ENCODE measurements at places on chromosomes 11 and 22. TPM values are rescaled to one million over a fixed set of nuclear protein-coding genes. Genes with fewer than 3 reads are reported as not detected.

Gene TPBGL
- 0.74 TPM for total RNA-seq

Gene TRPC6
- total RNA-seq = 0.46 TPM

Gene DNAJB7
- not detected for total RNA-seq

Gene PATE4
- not detected for total RNA-seq

Gene SMC1B
- not detected for total RNA-seq

DNA sequence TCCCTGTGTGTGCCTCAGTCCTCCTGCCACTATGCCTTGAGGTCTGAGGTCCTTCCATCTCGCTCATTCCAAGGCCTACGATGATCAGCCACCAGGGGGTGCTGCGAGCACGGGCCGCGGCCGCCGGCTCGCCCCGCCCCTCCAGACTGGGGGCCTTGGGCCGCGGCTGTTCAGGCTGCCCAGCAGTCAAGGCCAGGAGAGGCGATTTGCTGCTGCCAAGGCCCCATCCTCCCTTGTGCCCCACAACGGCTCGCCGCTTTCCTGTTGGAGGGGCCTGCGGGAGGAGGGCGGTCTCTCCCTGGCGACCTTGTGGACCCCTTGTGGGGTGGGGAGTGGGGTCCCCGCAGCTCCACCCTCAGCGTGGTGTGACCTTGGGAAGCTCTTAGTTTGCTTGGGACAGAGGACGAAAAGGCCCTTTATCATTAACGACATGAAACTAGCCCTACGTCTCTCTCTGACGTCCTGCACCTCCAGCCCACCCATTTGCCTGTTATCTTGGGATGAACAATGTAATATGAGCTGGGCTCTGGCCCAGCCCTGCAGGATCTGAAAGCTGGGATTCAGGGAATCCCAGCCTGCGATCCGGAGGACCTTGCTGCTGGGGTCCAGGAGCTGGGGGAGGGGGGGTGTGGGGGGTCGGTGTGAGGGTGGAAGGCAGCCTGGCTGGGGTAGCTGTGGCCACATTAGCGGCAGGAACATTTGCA is 5.3 kb upstream of the GALR3 start:
- H3K4me1 ChIP-seq = peaks cover 12% of the 10 kb centered on the region
- peak overlapping the region; percentile 57 for H3K27ac ChIP-seq
- peaks cover 11% of the 10 kb centered on the region for H3K36me3 ChIP-seq
- H3K4me3 ChIP-seq = peak overlapping the region; percentile 55
- peaks cover 4% of the 10 kb centered on the region for H3K27me3 ChIP-seq

GRCh38 chr11:9573052-9573774 is at the start of gene WEE1:
Gene WEE1 (plus strand): TSS chr11:9573670. CDS start chr11:9573934, 264 bp downstream.
- no peaks in the 10 kb centered on the region for H3K36me3 ChIP-seq
- peak; percentile 99 for DNase-seq
- peak within 1 kb of the TSS; percentile 88 for H3K4me3 ChIP-seq
- H3K27me3 ChIP-seq = no peaks in the 10 kb centered on the region
- H3K4me1 ChIP-seq = peaks cover 65% of the 10 kb centered on the region

DNA sequence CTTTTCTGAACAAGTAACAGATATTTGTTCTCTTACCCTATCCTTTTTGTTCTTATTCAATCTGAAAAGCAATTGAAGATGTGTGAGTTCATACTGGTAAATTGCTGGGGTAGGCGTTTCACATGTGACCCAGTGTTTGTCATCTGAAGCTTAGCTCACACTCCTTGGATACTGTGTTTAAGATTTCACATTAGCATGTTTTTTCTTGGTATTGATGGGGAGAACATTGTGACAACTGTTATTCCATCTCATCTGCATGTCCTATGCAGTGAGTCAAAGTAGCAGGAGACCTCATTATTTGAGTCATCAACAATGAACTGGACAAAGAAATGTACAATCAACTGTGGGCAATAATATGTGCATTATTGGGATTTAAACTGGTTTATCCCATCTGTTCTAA is 691.6 kb upstream of the ANO5 start:
- H3K4me1 ChIP-seq = no peaks in the 10 kb centered on the region
- DNase-seq = no peak
- peaks cover 2% of the 10 kb centered on the region for H3K27me3 ChIP-seq
- no peak overlapping the region for H3K4me3 ChIP-seq
- H3K27ac ChIP-seq = no peak overlapping the region
- no peaks in the 10 kb centered on the region for H3K36me3 ChIP-seq

DNA sequence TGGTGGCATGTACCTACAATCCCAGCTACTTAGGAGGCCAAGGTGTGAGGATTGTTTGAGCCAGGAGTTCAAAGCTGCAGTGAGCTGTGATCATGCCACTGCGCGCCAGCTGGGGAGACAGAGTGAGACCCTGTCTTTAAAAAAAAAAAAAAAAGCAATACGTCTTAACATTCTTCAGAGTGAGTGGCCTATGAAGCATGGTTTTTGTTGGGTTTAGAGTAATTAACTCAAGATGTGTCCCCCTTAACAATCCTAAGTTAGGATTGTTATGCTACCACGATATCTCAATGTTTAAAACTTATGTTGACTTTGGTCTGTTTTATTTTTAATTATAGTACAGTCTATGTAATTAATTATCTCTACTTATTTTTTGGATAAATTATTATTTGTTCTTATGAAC is 156.1 kb downstream of the HIPK3 start:
- H3K4me1 ChIP-seq = no peaks in the 10 kb centered on the region
- H3K27me3 ChIP-seq = no peaks in the 10 kb centered on the region
- no peak for DNase-seq
- H3K4me3 ChIP-seq = no peak overlapping the region
- peaks cover 1% of the 10 kb centered on the region for H3K36me3 ChIP-seq
- H3K27ac ChIP-seq = no peak overlapping the region

DNA sequence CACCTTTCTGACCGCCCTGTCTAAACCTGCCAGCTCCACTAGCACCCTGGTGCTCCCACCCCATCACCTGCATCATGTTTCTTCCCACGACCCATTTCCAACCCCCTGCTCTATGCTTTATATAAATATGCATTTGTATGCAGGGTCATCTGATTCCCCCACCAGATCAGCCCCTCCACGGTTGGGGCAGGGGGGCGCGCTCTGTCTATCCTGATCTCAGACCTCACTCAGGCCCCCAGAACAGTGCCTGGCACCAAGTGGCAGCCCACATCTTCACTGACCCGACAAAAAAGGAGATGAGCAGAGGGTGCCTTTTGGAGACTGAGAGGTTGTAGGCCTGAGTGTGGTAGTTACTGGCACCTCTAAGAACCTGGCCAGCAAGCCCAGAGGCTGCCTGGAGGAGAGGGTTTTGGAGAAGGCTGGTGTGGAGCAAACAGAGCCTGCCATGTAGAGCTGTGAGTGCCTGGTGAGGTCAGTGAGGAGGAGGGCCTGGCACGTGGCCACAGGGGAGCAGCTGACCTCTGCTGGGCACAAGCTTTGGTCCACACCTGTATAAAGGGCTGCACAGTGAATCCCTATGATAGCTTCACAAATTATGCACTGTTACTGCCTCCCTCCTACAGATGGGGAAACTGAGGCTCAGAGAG is 86.3 kb upstream of the RTL6 start:
- peaks cover 2% of the 10 kb centered on the region for H3K36me3 ChIP-seq
- H3K4me3 ChIP-seq = no peak overlapping the region
- peaks cover 52% of the 10 kb centered on the region for H3K27me3 ChIP-seq
- H3K4me1 ChIP-seq = no peaks in the 10 kb centered on the region
- H3K27ac ChIP-seq = no peak overlapping the region
- DNase-seq = peak; percentile 66

DNA sequence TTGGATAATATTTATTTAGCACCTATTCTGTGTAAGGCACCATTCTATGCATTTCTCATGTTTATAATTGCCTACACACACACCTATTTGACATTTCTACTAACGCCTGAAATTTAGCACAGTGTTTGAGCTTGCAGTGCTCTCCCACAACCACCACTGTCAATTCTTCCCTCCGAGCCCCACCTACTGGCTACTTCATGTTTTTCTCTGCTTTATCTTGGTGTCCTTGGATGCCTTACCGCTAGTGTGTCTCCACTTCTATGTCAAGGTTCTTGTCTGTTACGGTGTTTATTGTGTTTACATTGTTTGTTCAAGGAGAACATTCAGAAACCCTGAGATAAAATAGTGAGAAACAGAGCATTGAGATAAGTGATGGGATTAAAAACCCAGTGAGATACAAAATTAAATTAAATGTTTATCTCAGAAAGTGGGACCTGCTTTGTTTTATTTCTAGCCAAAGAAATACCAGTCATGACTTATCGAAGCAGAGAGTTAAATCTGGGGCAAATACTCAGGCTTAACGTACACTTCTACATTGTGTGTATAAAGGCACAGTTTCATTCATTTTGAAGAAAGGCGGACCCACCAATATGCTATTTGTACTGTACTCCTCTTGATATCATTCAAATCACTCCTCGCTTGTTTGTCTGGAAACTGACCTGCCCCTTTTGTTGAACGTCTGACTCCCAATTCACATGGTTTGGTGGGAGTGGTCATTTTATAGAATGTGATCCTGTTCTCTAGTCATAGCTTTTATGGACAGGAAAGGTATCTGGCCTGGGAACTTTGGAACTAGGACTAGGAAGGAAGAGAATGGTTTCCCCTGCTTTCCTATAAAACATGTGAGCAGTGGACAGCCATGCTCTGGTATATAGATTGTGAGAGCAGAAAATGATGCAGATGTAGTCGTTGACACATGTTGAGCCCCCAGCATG is 39.2 kb upstream of the SLC36A4 start:
- H3K4me1 ChIP-seq = peaks cover 3% of the 10 kb centered on the region
- no peak overlapping the region for H3K4me3 ChIP-seq
- no peak overlapping the region for H3K27ac ChIP-seq
- no peaks in the 10 kb centered on the region for H3K36me3 ChIP-seq
- peaks cover 35% of the 10 kb centered on the region for H3K27me3 ChIP-seq

- H3K36me3 ChIP-seq = no peaks in the 10 kb centered on the region
- no peaks in the 10 kb centered on the region for H3K4me1 ChIP-seq
- H3K4me3 ChIP-seq = no peak overlapping the region
- no peak for DNase-seq
- H3K27me3 ChIP-seq = peaks cover 14% of the 10 kb centered on the region
Measured at GRCh38 chr11:122320671-122321070, 204.7 kb upstream of the BLID start.

GRCh38 chr22:31926969-31927368 is 17.4 kb upstream of the YWHAH start:
- H3K36me3 ChIP-seq = no peaks in the 10 kb centered on the region
- H3K27me3 ChIP-seq = peaks cover 5% of the 10 kb centered on the region
- no peak overlapping the region for H3K27ac ChIP-seq

GRCh38 chr11:117073539-117073938 is 24.7 kb downstream of the SIK3 start:
- H3K4me3 ChIP-seq = no peak overlapping the region
- H3K36me3 ChIP-seq = no peaks in the 10 kb centered on the region
- H3K27ac ChIP-seq = no peak overlapping the region
- no peak for DNase-seq
- H3K27me3 ChIP-seq = no peaks in the 10 kb centered on the region
- peaks cover 35% of the 10 kb centered on the region for H3K4me1 ChIP-seq

- no peak overlapping the region for H3K4me3 ChIP-seq
- H3K36me3 ChIP-seq = peaks cover 3% of the 10 kb centered on the region
- no peak for DNase-seq
- H3K27me3 ChIP-seq = peaks cover 11% of the 10 kb centered on the region
- H3K27ac ChIP-seq = no peak overlapping the region
Measured at GRCh38 chr11:30261821-30262220, 31.0 kb downstream of the FSHB start.

GRCh38 chr22:33842421-33843094 is 77.7 kb downstream of the LARGE1 start:
- no peak for DNase-seq
- peaks cover 3% of the 10 kb centered on the region for H3K36me3 ChIP-seq
- H3K27ac ChIP-seq = no peak overlapping the region

DNA sequence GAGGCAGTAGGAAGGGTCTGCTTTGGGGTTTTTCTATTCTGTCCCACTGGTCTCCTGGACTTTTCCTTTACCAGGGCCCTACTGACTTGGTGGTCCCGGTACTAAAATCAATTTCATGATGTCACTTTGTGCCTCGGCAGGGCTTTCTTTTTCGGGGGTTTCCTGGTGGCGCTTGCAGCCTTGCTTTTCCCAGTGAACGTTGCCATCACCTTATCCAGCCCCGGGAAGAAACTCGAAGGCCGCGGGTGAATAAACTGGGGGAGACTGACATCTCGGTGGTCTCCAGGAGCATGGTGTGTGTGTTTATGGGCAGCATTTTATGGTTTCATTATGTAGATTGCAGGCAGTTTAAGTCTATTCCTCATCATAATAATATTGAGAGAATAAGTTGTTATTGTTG is 84.4 kb downstream of the KCNQ1 start:
- H3K36me3 ChIP-seq = no peaks in the 10 kb centered on the region
- H3K4me1 ChIP-seq = peaks cover 12% of the 10 kb centered on the region
- H3K4me3 ChIP-seq = no peak overlapping the region
- peak; percentile 36 for DNase-seq
- peaks cover 27% of the 10 kb centered on the region for H3K27me3 ChIP-seq
- H3K27ac ChIP-seq = no peak overlapping the region

DNA sequence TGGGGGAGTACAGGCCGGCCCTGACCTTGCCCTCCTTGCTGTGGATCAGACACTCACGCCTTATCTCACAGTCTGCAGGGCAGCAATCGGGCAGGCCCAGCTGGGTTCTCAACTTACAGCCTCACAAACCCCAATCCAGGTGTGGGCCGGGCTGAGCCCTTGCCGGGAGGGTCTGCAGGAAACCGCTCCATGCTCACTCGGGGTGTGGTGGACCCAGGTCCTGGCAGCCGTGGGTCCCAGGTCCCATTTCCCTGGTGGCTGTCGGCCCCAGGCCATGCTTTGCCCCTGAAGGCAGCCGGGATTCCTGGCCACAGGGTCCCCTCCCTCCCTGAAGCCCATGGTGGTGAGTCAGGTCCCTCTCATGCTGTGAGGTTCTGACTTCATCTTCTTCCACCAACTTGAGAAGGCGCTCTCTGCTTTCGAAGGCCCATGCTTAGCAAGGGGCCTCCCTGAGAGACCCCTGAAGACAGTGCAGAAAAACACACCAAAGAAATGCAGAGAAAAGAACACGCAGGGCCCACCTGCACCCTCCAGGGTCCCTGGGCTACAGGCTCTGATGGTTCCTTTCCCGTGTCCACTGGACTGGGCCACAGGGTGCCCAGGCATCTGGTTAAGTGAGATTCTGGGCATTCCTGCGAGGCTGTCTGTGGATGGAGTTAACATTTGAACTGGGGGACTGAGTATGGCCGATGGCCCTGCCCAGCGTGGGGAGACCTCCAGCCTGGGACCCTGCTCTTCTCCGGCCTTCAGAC is 588.2 kb downstream of the BRD1 start:
- H3K4me3 ChIP-seq = no peak overlapping the region
- no peaks in the 10 kb centered on the region for H3K36me3 ChIP-seq
- H3K4me1 ChIP-seq = no peaks in the 10 kb centered on the region
- H3K27me3 ChIP-seq = no peaks in the 10 kb centered on the region
- H3K27ac ChIP-seq = no peak overlapping the region

DNA sequence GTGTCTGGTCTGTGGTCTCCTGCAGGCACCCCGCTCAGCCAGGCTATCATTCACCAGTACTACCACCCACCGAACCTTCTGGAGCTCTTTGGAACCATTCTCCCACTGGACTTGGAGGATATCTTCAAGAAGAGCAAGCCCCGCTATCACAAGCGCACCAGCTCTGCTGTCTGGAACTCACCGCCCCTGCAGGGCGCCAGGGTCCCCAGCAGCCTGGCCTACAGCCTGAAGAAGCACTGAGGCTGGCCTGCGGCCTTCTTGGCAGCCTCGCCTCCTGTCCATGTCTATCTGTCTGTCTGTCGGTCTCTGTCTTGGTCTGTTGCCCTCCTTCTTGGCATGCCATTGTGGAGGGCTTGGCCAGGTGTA is 27.9 kb downstream of the INCENP start:
- no peaks in the 10 kb centered on the region for H3K27me3 ChIP-seq
- no peak overlapping the region for H3K4me3 ChIP-seq
- H3K27ac ChIP-seq = no peak overlapping the region
- no peak for DNase-seq
- no peaks in the 10 kb centered on the region for H3K4me1 ChIP-seq

GRCh38 chr11:59754859-59755700 is at the start of gene STX3:
Gene STX3 (plus strand): TSS chr11:59755376. CDS start chr11:59755606, 230 bp downstream.
- DNase-seq = peak; percentile 88
- no peaks in the 10 kb centered on the region for H3K27me3 ChIP-seq
- H3K4me3 ChIP-seq = peak within 1 kb of the TSS; percentile 99
- H3K27ac ChIP-seq = peak within 1 kb of the TSS; percentile 94
- peaks cover 1% of the 10 kb centered on the region for H3K36me3 ChIP-seq
- peaks cover 28% of the 10 kb centered on the region for H3K4me1 ChIP-seq
